ENCODE measurements at places on chromosomes 2 and 18.

DNA sequence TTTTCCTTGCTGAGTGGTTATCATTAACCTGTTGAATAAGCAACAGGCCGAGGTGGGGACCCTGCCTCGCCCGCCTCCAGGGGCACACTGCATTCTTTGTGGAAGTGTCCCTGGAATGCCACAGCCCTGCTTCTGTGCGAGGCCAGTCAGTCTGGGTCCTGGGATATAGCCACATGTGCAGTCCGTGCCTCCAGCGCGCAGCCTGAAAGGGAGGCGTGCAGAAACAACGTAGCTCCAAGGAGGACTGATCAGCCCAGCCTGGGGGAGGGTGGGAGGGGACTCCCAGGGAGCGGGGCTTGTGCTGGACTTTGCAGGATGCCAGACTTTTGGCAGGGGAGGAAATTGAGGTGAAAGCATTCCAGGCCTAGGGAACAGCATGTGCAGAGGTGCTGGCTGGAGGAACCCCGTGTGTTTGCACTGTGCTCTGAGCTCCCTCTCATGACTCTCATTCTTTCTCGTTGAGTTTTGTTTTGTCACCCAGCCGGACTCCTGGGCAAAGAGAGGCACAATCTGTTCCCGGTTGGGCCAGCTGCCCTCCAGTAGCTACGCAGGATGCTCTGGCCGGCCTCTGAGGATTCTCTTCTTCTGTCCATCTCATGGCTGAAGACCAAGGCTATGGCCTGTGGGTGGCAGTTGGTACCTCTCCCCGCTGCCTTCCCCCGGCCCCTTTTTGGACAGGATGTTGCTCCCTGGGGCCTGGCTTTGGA lies 39.7 kb downstream of the HPCAL1 start:
- DNase-seq = no peak

- DNase-seq = no peak
Measured at GRCh38 chr2:195352581-195352980, 304.4 kb upstream of the SLC39A10 start.

- no peak for DNase-seq
Measured at GRCh38 chr2:202965810-202966460, 48.7 kb upstream of the NBEAL1 start.

GRCh38 chr2:177264209-177264692 lies 276 bp downstream of the NFE2L2 start:
- no peak for DNase-seq

DNA sequence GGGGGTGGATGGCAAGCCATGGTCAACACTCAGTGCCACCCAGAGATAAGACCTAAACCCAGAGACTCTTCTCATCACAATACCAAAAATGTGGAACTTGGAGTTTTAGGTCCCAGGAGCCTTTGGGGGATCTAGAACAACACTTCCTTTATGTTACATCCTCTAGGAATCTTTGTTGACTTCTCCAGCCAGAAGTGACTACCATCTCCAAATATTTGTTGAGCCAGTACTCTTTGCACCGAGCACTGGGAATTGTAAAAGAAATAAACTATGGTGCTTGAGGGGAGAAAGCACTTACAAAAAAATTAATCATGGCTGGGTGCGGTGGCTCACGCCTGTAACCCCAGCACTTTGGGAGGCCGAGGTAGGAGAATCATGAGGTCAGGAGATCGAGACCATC lies 120.0 kb upstream of the TMEM200C start:
- no peak for DNase-seq

DNA sequence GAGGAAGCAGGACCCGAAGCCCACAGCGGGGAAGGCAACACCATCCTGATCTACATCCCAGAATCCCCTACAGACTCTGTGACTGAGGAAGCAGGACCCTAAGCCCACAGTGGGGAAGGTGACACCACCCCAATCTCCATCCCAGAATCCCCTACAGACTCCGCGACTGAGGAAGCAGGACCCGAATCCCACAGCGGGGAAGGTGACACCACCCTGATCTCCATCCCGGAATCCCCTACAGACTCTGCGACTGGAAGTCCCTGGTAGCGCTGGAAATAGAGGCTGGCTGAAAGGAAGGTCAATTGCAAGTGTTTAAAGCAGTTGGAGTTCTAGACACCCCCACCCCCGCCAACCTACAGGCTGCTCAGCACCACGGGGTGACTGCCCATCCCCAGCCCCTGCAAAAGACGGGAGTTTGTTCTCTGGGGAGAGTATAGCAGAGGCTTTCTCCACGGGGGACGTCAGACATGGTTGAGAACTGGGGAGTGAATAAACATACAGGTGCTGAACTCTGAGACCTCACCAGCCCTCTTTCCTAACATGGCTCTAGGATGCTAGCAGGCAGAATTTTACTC lies 21.0 kb downstream of the CIB4 start:
- DNase-seq = no peak

DNA sequence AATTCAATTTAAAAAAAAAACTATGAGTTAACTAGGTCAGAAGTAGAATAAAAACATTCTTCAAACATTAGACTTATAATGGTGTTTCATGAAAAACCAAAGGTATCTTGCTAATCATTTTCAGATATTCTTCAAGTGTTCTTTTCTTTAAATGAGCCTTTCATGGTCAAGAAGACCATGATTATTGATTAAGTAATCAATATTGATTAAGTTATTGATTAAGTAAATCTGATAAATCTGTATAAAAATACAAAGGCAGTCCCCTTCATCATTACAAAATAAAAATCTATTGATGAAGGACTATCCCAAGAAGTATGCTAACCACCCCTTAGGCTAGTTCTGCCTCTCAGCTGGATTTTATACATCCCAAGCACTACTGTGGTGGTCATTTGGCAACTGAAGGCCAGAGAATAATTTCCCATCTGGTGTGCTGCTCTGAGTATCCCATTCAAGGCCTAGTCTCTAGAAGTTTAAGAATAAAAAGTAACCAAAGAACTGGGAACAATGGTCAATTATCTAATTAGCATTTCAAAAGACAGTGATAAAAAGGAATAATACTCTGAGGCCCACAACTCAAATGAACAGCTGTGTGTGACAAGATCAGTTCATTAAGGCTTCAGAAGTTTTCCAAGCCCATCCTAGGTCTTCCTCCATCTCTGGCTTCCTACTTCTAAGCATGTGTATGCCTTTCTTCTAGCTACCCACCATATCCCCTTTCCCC lies 63.5 kb downstream of the TCF4 start:
- no peak for DNase-seq

- DNase-seq = no peak
Measured at GRCh38 chr18:71485611-71486010, 1058.5 kb downstream of the CBLN2 start.

- DNase-seq = no peak
Measured at GRCh38 chr2:208012449-208012848, 12.9 kb downstream of the PLEKHM3 start.

DNA sequence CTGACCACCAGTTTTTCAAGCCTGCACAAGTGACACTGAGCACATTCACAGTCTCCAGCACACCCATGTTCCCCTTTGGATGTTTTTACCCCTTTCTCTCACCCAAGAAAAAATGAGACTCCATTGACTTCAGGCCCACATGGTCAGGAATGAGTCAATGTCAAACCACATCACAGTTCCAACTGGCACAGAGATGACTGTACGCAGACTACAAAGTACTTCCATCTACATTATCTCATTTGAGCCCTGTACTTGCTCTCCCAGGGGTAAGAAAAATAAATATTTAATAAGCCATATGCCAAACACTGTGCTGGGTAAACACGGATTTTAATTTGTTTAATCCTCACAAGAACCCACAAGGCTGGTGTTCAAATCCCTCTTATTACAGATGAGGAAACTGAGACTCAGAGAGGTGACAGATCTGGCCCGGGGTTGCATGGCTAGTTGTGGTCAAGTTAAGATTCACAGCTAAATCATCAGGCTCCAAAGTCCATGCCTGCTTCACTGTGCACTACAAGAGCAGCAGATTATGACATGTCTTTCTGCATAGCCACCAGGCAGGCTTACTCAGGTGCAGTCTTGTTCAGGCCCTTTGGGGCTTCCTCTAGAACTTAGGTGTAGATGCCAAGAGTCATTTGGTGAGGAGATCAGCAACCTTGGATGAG lies 106.1 kb downstream of the TXNL1 start:
- no peak for DNase-seq

- DNase-seq = no peak
Measured at GRCh38 chr18:70582981-70583380, 294.1 kb downstream of the SOCS6 start.

DNA sequence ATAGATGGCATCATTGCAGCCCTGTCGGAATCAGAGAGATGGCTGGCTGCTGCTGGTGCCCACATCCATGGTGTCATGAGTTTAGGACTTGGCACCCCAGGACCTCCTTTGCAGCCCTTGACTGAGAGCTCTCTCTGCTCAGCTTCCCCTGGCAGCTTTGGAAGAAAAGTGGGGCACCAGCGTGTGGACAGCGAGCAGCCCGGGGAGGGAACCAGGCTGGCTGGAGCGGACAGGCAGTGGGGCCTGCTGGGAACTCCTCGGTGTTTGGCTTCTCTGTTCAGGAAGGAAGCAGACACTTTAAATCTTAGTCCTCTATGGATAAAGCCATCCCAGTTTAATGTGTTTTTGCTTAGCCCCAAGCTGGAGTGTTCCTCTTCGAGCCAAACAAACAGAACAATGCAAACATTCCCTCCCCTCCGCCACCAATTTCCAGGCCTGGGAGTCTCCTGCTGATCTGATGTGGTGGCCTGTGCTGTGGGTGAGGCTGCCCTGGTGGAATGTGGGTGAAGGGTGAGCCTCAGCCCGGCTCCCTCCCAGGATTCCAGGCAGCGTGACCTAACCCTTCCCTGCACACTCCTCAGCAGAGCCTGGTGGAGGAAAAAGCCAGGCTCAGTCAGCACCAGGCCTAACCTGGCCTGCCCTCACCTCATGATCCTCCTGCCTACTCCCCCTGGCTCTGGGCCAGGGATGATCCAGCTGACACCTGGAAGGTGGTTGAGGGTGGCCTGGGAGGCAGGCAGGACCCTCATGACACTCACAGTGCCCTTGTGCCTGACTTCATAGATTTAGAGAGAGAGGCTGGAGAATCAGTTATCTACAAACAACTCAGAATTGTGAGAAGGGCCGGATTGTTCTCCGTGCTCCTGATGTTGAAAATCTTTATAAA lies 21.6 kb upstream of the ITGB6 start:
- no peak for DNase-seq

DNA sequence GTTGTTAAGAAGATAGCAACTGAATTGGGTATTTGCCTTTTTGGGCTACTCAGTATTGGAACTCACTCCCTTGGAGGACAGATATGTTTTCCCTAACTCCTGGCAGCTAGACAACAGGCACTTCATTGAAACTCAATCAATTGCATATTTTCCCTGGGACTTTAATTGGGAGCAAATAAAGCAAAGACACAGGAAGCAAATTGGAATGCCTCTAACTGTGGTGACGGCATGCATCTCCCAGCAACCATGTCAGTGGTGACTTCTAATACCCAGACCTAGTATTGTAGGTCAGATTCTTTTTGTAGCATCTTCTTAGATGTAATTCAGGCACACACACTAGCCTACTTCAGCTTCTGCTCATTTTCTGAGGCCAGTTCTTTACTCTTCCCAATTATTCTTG lies 164.2 kb upstream of the SETBP1 start:
- no peak for DNase-seq

GRCh38 chr2:221553333-221553732 lies 18.8 kb downstream of the EPHA4 start:
- no peak for DNase-seq

GRCh38 chr18:9016633-9017166 lies 85.8 kb upstream of the NDUFV2 start:
- DNase-seq = no peak

GRCh38 chr2:160609346-160609745 lies 115.7 kb upstream of the RBMS1 start:
- no peak for DNase-seq

DNA sequence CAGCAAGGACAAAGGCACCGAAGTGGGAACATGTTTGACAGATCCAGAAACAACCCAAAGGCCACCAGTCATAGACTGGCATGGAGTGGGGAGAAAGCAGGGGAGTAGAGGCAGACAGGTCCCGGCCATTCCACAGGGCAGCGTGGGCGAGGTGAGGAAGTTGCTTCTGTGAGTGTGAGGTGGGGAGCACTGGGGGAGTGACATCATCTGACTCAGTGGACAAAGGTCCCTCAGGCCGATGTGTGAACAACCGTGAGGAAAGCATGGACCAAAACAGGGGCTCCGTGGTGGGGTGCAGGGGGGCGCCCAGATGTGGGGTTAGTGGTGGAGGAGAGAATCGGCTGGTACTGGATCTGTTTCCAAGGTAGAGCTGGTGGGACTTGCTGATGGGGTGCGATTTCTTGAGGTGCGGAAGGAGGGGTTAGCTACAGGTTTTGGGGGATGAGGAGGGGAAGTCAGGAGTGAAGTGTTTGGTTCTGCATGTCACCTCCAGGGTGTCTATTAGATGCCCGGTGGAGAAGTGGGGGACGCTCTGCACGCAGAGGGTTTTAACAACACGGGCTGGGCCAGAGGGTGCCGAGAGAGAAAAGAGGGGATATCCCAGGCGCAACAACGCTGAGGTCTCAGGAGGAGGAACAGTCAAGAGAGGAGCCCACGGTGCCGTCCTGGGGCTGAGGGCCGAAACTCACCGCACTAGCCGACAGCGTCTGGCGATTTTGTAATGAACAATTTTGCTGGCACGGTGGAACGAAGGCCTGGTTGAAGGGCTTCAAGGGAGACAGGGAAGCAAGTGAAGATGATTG lies 2.5 kb upstream of the SFT2D3 start:
- DNase-seq = no peak

Data from activated gamma-delta T cell treated with anti-CD3 and anti-CD28 coated beads, Interleukin-2, amount 50 U/mL, for 16 hours (primary cell).